ENCODE measurements at places on chromosomes 3 and 15. TPM values are rescaled to one million over a fixed set of nuclear protein-coding genes. Genes with fewer than 3 reads are reported as not detected.
A peak's percentile ranks its signal among the peaks of the same experiment; 100 is the strongest.

GABRB3 gene
- 47.9 TPM for total RNA-seq

LRRN1 gene
- 17.4 TPM for total RNA-seq

DNAJB11 gene
- 84.3 TPM for total RNA-seq

SERPINI2 gene
- total RNA-seq, result 0.32 TPM

RYK gene
- 57.1 TPM for total RNA-seq

SAMD7 gene
- total RNA-seq, result not detected

USF3 gene
- total RNA-seq, result 11.8 TPM

PP2D1 gene
- total RNA-seq, result not detected

PODXL2 gene
- total RNA-seq, result 15.5 TPM

ARL14 gene
- 0.22 TPM for total RNA-seq

C3orf70 gene
- 5.7 TPM for total RNA-seq

DNA sequence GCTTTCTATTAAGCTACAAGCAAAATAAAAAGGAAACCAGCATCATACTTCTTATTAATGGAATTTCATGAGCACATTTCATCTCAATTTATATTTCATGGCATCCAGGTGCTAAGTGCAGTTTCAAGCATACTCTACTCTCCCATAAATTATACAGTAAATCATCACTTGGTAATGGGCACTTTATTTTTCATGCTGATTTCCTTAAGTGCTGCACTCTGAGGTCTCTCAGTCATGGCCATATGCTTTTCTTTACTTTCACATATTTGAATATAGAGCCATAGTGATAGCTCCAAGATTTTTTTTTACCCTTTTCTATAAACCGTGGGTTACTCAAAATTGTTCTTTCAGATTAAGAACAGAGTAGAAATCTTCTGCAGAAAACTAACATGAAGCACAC lies 1505.7 kb upstream of the CADM2 start:
- H3K36me3 ChIP-seq, result no peaks in the 10 kb centered on the region
- no peak overlapping the region for H3K27ac ChIP-seq
- H3K27me3 ChIP-seq, result no peaks in the 10 kb centered on the region
- no peak overlapping the region for H3K4me3 ChIP-seq

GRCh38 chr3:50633230-50633790 lies 16.4 kb downstream of the MAPKAPK3 start:
- H3K4me3 ChIP-seq, result no peak overlapping the region
- no peaks in the 10 kb centered on the region for H3K27me3 ChIP-seq
- peaks cover 17% of the 10 kb centered on the region for H3K4me1 ChIP-seq
- no peak overlapping the region for H3K27ac ChIP-seq
- H3K36me3 ChIP-seq, result no peaks in the 10 kb centered on the region
- no peak for DNase-seq

DNA sequence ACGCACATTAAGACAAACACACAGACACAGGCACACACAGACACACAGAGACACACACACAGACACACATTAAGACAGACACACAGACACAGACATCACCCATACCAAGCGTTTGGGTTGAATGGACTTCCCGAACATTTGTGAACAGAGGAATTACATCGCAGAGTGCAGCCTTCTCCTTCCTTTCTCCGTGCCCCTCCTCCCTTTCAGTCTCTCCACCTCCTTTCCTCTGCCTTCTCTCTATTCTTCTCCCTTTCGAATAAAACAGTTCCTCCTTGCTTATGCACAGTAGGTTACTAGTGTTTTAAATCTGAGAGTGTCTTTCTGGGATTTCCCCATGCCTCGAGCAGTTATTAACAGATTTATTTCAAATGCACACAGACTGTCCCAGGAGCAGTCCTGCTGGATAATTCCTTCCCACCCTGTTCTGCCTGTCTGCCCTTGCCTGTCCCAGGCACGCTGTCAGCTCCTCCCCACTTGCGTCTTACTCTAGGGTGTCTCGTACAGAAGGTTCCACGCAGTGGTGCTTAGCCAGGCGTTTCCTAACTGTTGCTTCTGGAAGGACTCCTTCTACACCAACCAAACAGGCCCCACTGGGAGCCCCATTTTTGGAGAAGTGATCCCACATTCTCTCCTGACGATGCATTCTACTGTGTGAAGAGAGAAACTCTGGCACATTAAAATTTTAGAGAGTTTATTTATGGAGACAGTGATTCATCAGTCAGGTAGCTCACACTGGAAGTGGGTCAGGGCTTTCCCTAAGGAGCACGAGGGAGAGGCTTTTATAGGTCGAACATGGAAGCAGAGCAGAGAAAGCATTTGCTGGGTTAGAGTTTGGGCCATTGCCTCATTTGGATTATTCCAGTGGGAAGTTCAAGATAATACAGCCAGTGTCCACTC lies 163.8 kb downstream of the SV2B start:
- no peaks in the 10 kb centered on the region for H3K4me1 ChIP-seq
- no peak overlapping the region for H3K27ac ChIP-seq
- peak; percentile 25 for DNase-seq
- peaks cover 2% of the 10 kb centered on the region for H3K27me3 ChIP-seq
- H3K4me3 ChIP-seq, result no peak overlapping the region

- DNase-seq, result no peak
- no peaks in the 10 kb centered on the region for H3K27me3 ChIP-seq
- H3K36me3 ChIP-seq, result peaks cover 50% of the 10 kb centered on the region
These were observed 55.6 kb downstream of the OPA1 start for GRCh38 chr3:193648542-193649076.

DNA sequence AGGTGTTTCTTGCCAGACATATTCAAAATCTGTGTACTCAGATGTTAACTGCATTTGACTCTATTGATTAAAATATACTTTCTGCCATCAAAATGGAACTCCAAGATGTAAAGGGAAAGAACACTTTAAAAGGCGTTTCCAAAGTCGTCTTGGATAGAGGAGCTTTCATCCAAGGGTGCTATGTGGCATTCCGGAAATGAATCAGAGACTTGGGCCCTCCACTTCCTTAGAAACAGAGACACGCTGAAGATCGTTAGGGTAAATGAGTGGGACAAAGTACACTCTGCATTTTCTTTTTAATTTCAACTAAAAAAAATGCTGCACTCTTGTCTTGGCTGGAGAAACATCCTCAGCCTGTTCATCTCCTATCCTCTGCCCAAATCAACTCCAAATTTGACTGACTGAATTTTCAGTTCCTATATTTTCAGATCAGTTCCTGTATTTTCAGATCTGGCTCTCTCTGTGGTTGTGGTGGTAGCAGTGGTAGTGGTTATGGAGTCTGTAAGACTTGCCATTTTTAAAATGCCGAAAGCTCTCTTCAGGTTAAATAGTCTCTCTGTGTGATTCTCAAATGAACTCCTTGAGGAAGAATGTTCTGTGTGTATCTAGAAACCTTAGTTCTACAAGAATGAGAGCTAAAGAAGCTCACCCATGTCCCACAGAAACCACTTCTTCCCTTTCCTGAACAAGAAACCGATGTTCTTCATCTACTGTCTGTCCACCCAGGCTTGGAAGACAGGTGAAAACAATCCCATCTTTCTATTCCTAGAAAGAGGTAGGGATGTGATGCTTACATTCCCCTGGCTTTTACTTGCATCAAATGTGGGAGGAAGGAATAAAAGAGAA lies 156.8 kb upstream of the ICE2 start:
- no peaks in the 10 kb centered on the region for H3K27me3 ChIP-seq
- H3K27ac ChIP-seq, result no peak overlapping the region
- DNase-seq, result peak; percentile 12
- no peaks in the 10 kb centered on the region for H3K36me3 ChIP-seq

- no peaks in the 10 kb centered on the region for H3K4me1 ChIP-seq
- H3K27me3 ChIP-seq, result no peaks in the 10 kb centered on the region
- H3K4me3 ChIP-seq, result no peak overlapping the region
These were observed 56.1 kb upstream of the FGD5 start for GRCh38 chr3:14762701-14763100.

DNA sequence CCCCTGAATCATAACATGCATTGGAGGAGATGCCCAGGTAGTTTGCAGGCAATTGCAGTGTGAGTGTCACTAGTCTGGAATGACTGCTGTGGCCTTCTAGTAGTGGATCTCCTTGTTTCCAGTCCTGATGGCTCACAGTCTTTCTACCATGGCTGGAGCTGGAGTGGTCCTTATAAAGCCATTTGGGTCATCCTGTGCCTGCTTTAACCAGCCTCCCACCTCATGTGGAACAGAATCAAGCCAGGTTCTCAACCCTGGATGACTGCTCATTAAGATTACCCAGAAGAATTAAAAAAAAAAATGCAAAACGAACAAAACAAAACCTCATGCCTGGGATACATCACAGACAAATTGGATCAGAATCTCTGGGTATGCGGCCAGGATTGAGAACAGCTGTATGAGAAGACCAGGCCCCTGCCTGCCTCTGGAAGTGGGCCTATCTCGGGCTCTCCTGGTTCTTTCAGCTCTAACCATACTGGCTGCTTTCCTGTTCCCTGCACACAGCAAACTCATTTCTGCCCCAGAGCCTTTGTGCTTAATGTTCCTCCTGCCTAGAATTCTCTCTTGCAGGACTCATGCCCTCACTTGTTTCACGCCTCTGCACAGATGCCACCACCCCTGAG lies 96.4 kb downstream of the ITPR1 start:
- no peak overlapping the region for H3K27ac ChIP-seq
- no peaks in the 10 kb centered on the region for H3K27me3 ChIP-seq
- H3K36me3 ChIP-seq, result no peaks in the 10 kb centered on the region
- peaks cover 5% of the 10 kb centered on the region for H3K4me1 ChIP-seq
- no peak overlapping the region for H3K4me3 ChIP-seq

DNA sequence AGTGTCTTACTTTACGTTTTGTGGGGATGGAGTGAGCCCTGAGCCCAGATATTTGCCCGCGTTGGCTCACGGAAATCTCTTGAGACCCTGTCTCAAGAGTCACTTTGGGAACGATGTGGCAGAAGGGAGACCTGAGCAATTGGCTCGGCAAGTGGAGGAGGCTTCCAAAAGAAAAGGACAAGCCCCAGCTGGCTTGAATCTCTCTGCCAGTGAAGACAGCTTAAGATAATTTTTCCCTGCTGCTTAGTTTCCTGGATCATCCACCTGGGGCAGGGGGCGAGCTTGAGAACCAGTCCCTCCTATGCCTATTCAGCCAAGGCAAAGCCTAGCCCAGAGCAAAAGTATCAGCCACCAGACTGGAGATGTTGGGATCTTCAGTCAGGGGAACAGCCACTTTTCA lies 708 bp downstream of the SEC22A start:
- DNase-seq, result no peak
- H3K4me3 ChIP-seq, result peak overlapping the region; percentile 85
- H3K36me3 ChIP-seq, result no peaks in the 10 kb centered on the region
- H3K27me3 ChIP-seq, result no peaks in the 10 kb centered on the region
- peaks cover 11% of the 10 kb centered on the region for H3K4me1 ChIP-seq

DNA sequence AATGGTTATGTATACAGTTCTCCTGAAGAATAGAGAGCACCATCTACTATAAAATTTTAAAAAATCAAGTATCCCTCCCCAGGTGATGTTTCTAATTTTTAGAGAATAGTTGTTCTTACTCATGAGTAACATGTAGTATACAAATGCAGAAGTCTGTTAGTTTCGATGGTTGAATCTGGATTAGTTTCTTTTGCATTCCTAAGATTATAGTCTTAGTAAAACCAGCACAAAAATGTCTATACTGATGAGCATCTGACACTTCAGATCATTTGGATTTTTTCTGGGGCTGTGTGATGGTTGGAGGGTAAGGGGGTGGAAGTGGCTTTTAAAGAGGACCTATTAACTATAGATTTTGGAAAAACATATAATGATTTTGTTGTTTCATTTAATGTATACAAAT lies 167.3 kb upstream of the SGO1 start:
- DNase-seq, result no peak
- H3K27ac ChIP-seq, result no peak overlapping the region
- H3K4me3 ChIP-seq, result no peak overlapping the region
- no peaks in the 10 kb centered on the region for H3K36me3 ChIP-seq
- H3K27me3 ChIP-seq, result no peaks in the 10 kb centered on the region

DNA sequence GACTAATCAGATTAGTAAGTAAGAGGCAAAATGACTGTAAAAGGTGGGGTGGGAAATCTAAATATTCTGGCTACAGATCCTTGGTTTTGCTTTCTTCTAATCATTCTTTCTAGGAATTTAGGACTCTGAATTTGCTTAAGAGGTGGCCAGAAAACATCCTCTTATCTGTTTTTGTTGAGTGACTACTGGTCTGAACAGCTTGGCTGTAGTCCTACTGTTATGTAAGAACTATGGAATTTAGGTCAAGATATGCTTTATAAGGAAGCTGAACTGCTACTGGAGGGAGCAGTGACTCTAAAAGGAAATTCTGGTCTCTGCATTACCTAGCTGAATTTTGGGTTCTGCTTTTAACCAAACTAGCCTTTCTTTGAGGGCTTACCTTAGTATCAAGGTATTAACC lies 33.5 kb upstream of the CSPG5 start:
- DNase-seq, result peak; percentile 94
- H3K4me1 ChIP-seq, result peaks cover 41% of the 10 kb centered on the region
- H3K4me3 ChIP-seq, result no peak overlapping the region
- H3K27me3 ChIP-seq, result no peaks in the 10 kb centered on the region
- H3K27ac ChIP-seq, result peak overlapping the region; percentile 49
- peaks cover 23% of the 10 kb centered on the region for H3K36me3 ChIP-seq

- no peaks in the 10 kb centered on the region for H3K36me3 ChIP-seq
- H3K27me3 ChIP-seq, result no peaks in the 10 kb centered on the region
- H3K4me1 ChIP-seq, result no peaks in the 10 kb centered on the region
- no peak for DNase-seq
- no peak overlapping the region for H3K27ac ChIP-seq
These were observed 29.4 kb downstream of the EEFSEC start for GRCh38 chr3:128182656-128183055.

- no peak overlapping the region for H3K27ac ChIP-seq
- no peaks in the 10 kb centered on the region for H3K36me3 ChIP-seq
- H3K4me3 ChIP-seq, result no peak overlapping the region
- no peak for DNase-seq
- no peaks in the 10 kb centered on the region for H3K27me3 ChIP-seq
- no peaks in the 10 kb centered on the region for H3K4me1 ChIP-seq
These were observed 436.4 kb downstream of the C3orf38 start for GRCh38 chr3:88586121-88586640.

DNA sequence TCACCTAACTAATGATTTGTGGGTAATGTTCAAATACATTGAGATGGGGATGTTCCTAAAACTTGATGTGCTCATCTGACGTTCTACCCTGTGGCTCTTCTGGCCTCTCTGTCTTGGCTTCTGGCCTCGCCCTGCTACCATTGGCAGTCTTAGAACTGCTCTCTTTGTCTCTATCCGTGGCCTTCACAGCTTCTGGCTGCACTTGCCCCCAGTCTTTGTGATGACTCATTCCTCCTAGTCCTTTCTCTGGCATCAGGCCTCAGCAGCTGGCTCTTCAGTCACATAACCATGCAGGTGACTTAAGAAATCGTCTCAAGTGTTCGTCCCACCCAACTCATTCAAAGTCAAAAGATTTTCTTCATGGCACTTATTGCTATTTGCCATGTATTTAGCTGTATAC lies 188.1 kb downstream of the BBX start:
- H3K36me3 ChIP-seq, result no peaks in the 10 kb centered on the region
- no peak overlapping the region for H3K27ac ChIP-seq
- no peak overlapping the region for H3K4me3 ChIP-seq
- no peaks in the 10 kb centered on the region for H3K4me1 ChIP-seq
- DNase-seq, result peak; percentile 41
